ENCODE measurements at places on chromosomes 1 and 21.
A peak's percentile ranks its signal among the peaks of the same experiment; 100 is the strongest.

GRCh38 chr1:92043621-92044020 lies 13.8 kb downstream of the EPHX4 start:
- DNase-seq = no peak

DNA sequence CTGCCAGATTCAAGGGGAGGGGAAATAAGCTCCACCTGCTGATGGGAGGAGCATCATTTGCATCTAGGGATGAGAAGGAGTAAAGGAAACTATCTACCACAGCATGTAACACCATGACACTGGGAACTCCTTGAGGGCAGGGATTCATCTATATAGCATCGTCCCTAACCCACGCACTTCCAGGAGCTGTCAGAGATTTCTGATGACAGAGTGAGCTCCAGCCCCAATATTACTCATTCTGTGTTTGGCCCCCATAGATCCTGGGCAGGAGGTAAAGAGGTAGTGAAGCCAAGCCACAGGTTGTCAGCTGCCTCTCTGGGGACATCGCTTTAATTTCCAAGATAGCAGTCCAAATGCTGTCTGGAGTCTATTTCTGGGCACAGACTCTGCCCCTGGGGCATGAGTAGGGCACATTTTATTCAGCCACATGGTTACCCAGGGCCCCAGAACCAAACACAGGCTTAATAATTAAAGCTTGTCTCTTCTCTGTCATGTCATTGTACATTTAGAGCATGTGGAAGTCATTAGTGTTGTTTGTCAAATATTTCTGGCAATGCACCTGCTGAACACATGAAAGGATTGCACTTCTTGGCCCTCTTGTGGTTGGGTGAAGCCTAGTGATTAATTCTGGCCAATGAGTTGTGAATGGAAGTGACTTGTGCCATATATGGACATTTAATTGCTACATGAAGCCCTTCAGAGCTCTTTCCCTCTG lies 105.9 kb upstream of the POU3F1 start:
- DNase-seq = peak; percentile 23

DNA sequence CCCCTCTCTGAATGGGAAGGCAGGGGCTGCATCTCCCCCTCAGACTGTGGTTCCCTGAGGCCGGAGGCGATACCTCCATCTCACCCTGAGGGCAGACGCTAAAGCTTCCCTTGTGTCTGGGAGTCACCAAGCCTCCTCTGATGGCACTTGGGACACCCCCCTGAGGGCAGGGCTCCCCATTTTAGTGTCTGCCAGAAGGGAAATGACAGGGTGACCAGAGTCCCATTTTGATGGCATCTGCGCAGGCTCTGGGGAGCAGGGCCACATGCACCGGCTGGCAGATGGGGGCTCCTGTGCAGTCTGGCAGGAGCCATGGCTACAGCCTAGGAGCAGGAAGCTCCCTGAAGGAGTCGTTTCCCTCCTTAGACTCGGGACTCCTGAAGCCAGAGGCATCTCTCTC lies 1.7 kb downstream of the S100A2 start:
- DNase-seq = no peak

- no peak for DNase-seq
Measured at GRCh38 chr1:241518476-241519307, 863 bp downstream of the FH start.

DNA sequence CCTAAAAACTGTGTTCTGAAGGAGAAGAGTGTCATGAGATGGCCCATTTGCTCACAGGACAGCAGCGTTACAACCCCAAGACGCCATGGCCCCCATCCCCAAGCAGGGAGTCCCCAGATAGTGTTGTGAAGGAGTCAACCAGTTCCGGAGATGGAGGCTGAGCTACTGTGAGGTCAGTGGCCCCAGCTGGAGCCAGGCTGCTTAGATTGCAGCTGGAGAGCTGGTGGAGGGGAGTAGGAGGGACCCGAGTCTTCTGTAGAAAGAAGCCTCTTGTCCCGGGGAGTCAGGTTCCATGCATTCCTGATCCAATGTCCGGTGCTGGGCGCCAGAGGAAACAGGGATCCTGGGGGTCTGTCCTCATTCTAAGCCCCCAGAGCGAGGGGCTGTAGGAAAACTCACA lies 93.5 kb upstream of the SIM2 start:
- DNase-seq = no peak

DNA sequence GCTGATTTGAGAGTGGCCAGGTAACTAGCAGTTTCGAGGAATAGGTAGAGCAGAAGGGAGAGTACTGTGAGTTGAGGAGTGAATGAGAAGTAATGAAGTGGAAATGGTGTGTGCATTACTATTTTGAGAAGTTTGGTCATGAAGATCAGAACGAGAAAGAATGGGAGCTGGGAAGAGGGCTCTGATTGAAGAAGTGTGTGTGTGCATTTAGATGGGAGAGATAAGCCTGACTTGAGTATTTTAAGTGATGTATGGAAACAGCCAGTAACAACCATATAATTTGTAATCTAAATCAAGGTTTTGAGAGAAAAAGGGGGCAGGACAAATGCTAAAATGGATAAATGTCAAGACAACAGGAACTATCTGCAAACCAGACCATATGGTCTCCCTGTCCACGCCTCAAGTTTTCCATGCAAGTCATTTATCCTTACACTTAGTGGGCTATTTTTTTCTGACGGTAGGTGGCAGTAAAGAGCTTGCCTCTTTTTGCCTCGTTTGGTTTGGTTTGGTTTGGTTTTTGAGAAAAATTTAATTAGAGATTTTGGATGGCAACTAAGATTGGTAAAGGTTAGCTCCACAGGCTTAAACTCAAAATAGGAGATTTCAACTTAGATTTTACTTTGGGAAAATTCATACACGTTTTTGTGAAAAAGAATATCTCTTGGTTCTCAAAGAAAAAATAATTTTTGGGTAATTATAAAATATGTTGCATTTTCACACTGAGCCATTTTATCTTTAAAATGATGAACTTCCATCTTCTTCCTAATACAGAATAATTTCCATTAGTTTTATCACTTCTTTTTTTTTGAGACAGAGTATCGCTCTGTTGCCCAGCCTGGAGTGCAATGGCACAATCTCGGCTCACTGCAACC lies 9.5 kb upstream of the B3GALNT2 start:
- peak; percentile 47 for DNase-seq

- no peak for DNase-seq
Measured at GRCh38 chr1:165887877-165888551, 60.6 kb downstream of the UCK2 start.

DNA sequence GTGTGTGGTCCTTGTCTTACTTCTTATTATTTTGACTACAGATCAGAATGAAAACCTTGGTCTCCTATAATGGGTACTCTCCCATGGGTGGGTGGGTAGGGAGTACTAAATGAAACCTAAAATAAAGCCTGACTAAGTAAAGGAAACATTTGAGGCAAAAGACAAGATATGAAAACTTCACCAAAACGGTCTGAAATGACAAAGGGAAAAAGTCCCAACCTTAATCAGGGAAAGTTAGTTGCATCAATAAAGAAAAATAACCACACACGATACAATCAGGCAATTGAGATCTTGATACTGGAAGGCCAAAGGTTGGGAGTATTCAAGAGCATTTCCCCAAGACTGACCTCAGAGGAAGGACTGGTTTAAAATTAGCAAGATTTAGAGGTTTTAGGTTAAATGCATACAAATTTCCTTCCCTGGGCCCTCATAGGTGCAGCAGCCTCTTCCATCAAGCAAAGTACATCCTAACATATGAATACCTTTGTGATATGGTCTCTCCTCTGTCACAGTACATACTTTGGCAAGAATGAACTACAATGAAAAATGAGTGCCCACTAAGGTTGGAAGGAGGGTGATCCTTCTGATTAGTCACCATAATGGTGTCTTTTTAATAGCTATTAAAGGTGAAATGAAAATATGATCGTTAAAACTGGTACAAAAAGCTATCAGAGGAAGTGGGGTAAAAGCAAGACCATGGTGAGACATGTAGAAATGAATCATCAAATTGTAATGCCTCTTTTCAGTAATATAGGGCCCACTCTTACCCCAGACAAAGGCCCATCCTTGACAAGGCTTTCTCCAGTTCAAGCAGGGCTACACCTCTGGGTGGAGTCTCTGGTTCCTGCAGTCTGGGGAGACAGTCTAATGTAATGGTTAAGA lies 15.3 kb upstream of the TNFSF4 start:
- no peak for DNase-seq

DNA sequence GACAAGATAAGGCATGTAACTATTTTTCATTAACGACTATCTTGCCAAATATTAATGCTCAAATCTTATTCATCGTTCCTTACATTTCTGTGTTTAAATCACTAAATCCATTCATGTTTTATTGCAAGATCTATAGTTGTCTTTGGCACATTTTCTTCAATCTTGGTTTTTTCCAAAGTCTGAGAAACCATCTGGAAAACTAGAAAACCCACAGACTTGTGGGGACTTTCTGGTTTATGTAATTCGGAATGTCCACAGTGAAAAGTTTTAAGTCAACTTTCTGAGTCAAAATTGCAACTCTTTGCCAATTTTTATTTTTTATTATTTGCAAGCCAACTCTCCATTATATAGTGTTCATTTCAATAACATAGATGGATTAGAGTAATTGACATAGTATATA lies 520.8 kb upstream of the ADAMTS5 start:
- DNase-seq = no peak

DNA sequence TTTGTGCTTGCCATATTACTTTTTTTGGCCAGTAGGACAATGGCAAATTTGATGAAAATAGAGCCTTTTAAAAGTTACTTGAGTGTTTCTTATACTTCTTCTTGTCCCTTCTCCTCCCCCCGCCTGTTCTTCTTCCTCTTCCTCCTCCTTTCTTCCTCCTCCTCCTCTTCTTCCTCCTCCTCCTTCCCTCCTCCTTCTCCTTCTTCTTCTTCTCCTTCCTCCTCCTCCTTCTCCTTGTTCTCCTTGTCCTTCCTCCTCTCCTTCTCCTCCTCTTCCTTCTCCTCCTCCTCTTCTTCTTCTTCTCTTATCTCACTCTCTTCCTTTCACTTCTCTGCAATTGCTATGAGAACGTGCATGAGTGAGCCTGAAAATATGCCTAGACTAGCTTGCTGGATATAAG lies 466.2 kb upstream of the NR5A2 start:
- DNase-seq = no peak

DNA sequence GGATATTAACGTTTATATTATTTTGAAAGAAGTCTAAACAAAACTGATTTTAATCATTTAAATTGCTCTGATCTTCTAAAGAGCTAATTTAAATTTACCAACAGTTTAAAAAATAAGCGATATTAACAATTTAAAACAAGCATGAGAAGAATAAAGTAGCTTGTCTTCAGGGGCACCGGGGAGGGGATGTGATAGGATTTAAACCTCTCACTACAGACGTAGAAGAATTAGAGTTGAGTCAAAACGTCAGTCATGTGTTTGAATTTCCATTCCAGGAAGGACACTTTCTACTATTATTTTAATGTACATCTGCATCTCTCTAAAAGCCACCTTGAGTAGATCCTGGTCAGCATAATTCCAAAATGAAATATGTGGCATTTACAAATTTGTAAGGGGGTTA lies 58.2 kb upstream of the TPTE start:
- DNase-seq = no peak

- peak; percentile 17 for DNase-seq
Measured at GRCh38 chr21:36209626-36210171, 53.1 kb downstream of the DOP1B start.

- no peak for DNase-seq
Measured at GRCh38 chr1:225880222-225880588, 2.0 kb downstream of the TMEM63A start.

DNA sequence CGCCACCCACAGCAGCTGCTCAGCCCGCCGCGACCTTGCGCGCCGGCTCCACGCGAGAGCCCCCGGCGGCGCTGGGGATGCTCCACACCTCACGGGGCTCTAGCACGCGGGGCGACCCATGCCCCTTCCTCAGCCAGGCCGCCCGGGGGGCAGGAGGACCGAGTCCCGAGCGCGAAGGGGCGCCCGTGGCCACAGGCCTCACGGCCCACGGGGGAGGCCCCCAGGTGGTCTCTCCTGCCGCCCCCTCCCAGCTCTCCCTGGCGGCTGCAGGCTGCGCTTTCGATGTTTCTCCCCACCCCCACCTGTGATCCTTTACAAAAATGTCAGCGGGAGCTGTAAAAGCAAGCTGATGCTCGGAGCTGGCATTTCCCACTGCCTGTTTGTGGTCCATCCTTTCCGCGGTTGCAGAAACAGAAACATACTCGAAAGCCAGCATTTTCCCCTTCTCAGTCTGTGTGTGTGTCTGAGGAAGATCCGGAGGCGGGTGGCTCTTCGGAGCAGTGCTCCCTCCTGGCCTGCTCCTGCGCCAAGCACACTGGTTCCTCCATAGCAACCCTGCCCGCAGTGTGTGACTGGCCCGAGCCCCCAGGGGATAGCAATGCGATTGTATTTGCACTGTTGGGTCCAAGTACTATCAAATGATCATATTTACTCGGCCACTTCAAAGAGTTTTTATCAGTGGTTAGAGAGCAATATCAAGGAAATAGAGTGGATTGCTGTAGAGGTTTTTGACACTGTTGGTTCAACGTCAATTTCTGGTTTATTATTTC lies 2.1 kb downstream of the KIF26B start:
- DNase-seq = no peak

DNA sequence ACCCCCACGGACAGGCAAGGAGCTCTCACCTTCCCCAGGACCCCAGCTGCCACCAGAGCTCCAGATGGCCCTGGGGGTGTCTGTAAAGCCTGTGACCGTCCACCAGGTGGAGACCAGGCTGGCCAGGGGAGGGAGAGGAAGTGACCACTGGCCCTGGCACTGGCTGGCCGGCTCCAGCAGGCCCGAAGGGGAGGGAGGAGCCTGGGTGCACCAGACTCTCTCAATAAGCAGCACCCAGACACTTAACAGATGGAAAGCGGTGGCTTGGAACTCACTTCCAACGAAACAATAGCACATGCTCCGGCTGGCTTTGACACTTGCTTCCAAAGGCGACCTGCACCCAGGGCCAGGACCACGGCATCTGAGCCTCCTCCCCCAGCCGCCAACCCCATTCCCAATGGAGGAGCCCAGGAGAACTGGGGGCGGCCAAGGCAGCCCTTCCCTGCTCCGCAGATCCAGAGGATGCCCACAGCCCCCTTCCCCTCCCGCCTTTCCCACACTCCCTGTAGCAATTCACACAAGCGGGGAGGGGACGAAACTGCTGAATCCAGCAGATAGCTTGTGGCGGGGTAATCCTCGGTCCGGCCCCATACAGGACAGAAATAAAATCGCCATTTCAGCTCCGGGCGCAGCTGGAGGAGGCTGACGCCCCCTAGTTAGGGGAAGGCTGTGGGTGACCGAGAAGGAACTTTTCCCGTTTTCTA lies 742 bp upstream of the PDE9A start:
- peak; percentile 48 for DNase-seq

Data from NCI-H2171 (cell line).